Upper lobe of left lung (tissue), 6 donors: ENCODE measurements at places on chromosomes 4 and X.

DNA sequence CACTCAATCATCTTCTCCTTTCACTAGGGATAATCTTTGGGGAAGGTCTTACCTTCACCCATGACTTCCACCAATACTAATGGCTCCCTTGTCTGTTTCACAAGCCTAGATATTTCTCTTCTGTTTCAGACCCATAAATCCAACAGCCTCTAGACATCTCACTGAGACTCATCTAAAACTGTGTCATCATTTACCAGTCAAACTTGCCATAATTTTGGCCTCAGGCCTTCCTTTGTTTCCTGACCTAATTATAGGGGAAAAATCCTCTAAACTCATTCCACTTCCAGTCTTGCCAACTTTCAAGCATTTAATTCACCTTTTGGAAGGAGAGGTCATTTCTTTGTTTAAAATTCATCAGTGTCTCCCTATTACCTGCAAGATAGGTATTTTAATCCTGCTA lies 181.0 kb upstream of the CNKSR2 start:
- H3K27me3 ChIP-seq, result no peaks in the 10 kb centered on the region
- H3K4me1 ChIP-seq, result no peaks in the 10 kb centered on the region
- no peak overlapping the region for H3K4me3 ChIP-seq

- no peaks in the 10 kb centered on the region for H3K36me3 ChIP-seq
- DNase-seq, result no peak
- H3K27ac ChIP-seq, result no peak overlapping the region
- H3K4me3 ChIP-seq, result no peak overlapping the region
- H3K4me1 ChIP-seq, result no peaks in the 10 kb centered on the region
- H3K27me3 ChIP-seq, result no peaks in the 10 kb centered on the region
Observed at GRCh38 chrX:16953606-16954211, 7.3 kb downstream of the REPS2 start.

GRCh38 chr4:103372002-103372558 lies 173.9 kb upstream of the CENPE start:
- no peaks in the 10 kb centered on the region for H3K4me1 ChIP-seq
- H3K36me3 ChIP-seq, result no peaks in the 10 kb centered on the region
- no peak for DNase-seq
- no peak overlapping the region for H3K4me3 ChIP-seq
- no peaks in the 10 kb centered on the region for H3K27me3 ChIP-seq

DNA sequence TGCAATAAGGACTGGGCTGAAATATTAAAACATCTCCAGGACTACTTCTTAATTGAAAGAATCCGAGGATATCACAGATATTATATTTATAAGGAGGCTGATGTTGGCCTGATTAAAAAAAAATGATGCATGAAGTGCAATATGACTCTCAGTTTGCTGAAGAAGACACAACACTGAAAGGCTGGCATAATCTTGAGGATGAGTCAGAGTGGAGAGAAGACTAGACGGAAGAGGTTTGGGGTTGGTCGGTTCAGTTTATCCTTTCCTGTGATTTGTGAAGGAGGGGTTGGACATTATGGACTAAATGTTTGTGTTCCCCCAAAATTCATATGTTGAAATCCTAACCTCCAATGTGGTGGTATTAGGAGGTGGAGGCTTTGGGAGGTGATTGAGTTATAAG lies 170.3 kb downstream of the CORIN start:
- no peak overlapping the region for H3K27ac ChIP-seq
- no peak for DNase-seq
- no peaks in the 10 kb centered on the region for H3K36me3 ChIP-seq
- no peak overlapping the region for H3K4me3 ChIP-seq

GRCh38 chr4:165539801-165540200 lies 161.0 kb downstream of the CPE start:
- H3K4me3 ChIP-seq, result no peak overlapping the region
- no peaks in the 10 kb centered on the region for H3K27me3 ChIP-seq
- H3K36me3 ChIP-seq, result no peaks in the 10 kb centered on the region
- H3K27ac ChIP-seq, result no peak overlapping the region

DNA sequence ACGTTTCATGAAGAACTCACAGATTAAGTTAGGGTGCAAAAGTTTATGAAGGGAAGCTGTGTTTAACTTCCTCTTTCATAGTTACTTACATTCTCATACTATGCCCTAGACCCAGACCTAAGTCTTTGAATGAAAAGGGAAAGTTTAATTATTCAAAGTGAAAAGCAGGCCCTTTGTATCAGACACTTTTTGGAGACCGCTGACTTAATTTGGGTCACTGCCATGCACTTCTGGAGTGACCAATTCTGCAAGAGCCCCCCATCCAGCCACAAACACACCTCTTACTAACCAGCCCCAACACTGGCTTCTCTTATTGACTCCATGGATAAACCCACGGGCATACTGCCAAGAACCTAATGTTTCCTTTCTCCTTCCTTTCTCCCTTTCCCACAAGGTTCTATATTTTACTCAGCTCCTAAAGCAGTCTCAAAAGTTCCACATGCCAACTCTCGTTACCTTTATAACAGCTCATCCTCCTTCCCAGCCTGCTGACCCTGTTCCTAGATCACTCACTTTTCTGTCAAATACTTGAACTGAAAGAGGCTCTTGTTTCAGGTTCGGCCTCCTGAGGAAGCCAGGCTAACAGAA lies 34.5 kb downstream of the ABCE1 start:
- peaks cover 1% of the 10 kb centered on the region for H3K36me3 ChIP-seq
- no peak overlapping the region for H3K4me3 ChIP-seq
- DNase-seq, result no peak
- peaks cover 17% of the 10 kb centered on the region for H3K4me1 ChIP-seq
- no peaks in the 10 kb centered on the region for H3K27me3 ChIP-seq

DNA sequence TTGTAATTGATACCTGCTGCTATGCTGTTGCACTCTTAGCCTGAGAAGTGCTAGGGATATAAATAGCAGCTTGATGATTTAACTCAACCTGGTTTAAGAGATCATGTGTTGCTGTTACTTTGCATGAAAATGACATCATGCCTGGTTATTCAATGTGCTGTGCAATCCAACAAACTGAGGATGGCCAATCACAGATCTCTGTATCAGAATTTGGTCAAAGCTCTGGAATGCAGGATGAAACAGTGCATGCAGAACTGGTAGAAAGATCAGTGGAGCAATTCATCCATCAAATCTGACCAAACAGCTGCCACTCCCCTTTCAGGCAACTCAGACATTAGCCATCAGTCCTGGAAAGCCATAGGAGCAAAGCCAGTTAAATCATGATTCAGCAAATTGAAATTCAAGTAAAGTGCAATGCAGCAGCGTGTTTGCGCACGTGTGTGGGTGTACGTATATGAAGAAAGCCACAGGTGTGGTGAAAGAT lies 160.3 kb upstream of the RASGEF1B start:
- no peaks in the 10 kb centered on the region for H3K36me3 ChIP-seq
- DNase-seq, result no peak
- no peak overlapping the region for H3K4me3 ChIP-seq
- no peaks in the 10 kb centered on the region for H3K27me3 ChIP-seq
- H3K27ac ChIP-seq, result no peak overlapping the region

- H3K27me3 ChIP-seq, result no peaks in the 10 kb centered on the region
- H3K4me3 ChIP-seq, result no peak overlapping the region
- H3K27ac ChIP-seq, result no peak overlapping the region
- no peak for DNase-seq
Observed at GRCh38 chr4:174061026-174061425, 222.4 kb downstream of the FBXO8 start.

DNA sequence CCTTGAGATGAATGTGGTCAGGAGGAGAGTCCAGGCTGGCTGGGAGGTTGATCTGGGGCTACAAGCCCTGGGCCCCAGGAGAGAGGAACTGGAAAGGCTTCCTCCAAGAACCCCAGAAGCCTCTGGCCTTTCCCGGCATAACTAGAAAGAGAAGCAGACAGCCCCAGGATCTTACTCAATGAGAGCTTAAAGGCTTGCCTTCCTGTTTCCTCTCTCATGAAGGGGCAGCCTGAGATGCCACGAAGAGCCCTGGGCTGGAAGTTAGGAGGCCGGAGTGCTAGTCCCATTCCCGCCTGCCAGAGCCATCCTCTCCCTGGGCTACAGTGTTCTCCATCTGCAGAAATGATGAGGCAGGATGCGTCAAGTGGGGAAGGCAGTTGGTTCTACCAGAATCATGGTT lies 20.1 kb upstream of the XPNPEP2 start:
- H3K27me3 ChIP-seq, result no peaks in the 10 kb centered on the region
- no peaks in the 10 kb centered on the region for H3K36me3 ChIP-seq
- H3K27ac ChIP-seq, result no peak overlapping the region
- DNase-seq, result no peak

DNA sequence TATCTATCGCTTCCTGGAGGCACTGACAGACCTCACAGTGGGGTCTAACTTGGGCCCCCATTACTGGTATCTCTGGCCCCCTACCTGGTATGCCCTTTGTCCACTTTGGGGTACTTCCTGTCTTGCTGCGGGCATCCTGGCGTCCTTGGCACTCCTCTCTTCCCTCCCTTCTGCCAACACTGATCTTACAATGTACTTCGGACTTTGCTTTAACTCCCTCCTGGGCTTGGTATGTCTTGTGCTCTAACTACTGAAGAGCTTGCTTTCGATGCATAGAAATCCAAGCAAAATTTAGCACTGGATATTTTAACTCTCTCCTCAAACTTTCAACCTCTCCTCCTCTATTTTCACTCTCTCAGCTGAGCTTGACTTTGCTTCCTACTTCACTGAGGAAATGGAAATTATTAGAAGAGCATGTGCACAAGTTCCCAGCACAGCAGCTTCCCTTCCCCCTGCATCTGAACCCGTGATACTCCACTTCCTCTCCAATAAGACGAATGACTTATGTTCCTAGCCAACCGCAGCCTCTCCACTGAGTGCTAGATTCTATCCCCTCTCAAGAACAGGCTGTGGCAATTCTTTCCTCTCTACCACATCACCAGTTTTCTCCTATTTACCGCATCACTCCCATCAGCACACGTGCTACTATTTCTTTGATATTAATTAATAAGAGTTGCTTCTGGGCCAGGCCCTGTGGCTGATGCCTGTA lies 52.9 kb downstream of the SUPT20HL2 start:
- DNase-seq, result no peak
- H3K4me3 ChIP-seq, result no peak overlapping the region
- no peaks in the 10 kb centered on the region for H3K27me3 ChIP-seq
- no peaks in the 10 kb centered on the region for H3K36me3 ChIP-seq
- H3K27ac ChIP-seq, result no peak overlapping the region

GRCh38 chr4:107069049-107069448 lies 32.9 kb upstream of the DKK2 start:
- no peak for DNase-seq
- H3K4me3 ChIP-seq, result no peak overlapping the region
- H3K36me3 ChIP-seq, result no peaks in the 10 kb centered on the region

DNA sequence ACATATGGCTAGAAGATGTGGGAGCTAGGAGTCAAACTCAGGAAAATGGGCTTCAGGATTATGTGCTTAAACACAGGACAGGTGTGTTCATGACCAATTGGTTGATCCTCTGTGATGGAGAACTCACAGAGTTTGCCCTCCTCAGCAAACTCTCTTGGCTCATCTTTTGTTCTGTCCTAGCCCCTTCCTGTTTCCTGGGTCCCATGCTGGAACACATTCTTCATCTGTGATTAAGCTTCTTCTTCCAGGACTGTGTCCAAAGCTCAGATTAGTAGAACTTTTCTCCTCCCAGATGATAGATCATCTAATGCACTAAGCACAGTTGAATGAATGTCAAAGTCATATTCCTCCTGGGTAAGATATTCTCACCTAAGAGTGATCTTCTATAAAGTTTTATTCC lies 38.8 kb upstream of the TCEANC start:
- H3K27ac ChIP-seq, result no peak overlapping the region
- H3K4me1 ChIP-seq, result no peaks in the 10 kb centered on the region
- H3K36me3 ChIP-seq, result no peaks in the 10 kb centered on the region
- DNase-seq, result no peak
- no peaks in the 10 kb centered on the region for H3K27me3 ChIP-seq

DNA sequence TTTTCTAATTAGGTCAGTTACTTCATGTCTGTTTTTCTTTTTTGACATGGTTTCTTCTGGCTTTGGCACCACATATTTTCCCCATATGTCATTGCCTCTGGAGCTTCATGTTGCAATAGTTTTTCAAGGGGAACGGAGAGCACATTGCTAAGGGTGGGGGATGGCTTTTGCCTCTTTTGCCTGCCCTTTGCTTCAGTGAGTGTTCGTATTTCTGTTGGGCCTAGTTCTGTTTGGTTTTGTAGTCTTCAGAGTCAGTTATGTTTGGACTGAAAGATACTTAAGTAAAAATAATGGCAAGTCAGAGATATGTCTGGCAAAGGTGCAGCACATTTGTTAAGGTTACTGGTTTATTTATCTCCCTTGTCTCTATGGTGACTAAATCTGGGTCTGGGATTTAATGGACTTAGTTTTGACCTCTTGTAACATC lies 29.1 kb downstream of the FHL1 start:
- no peak overlapping the region for H3K4me3 ChIP-seq
- no peaks in the 10 kb centered on the region for H3K27me3 ChIP-seq
- peak overlapping the region; percentile 60 for H3K27ac ChIP-seq
- H3K4me1 ChIP-seq, result no peaks in the 10 kb centered on the region
- DNase-seq, result no peak

DNA sequence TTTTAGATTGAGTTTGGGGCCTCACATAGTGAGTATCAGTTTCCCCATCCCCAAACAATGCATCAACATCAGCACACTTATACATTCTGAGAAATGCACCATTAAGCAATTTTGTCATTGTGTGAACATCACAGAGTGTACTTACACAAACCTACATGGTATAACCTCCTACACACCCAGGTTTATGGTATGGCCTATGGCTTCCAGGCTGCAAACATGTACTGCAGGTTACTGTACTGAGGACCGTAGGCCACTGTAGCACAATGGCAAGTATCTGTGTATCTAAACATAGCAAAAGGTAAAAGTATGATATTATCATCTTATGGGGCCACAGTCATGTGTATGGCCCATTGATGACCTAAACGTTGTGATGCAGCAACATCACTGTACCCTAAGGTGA lies 7.7 kb downstream of the IRF2 start:
- no peak overlapping the region for H3K4me3 ChIP-seq
- peaks cover 59% of the 10 kb centered on the region for H3K4me1 ChIP-seq
- no peak overlapping the region for H3K27ac ChIP-seq
- no peaks in the 10 kb centered on the region for H3K27me3 ChIP-seq

- H3K4me3 ChIP-seq, result no peak overlapping the region
- H3K27me3 ChIP-seq, result no peaks in the 10 kb centered on the region
- H3K27ac ChIP-seq, result no peak overlapping the region
Observed at GRCh38 chr4:141635736-141636081, 674 bp upstream of the IL15 start.
